ENCODE measurements at places on chromosomes 2 and 18.

DNA sequence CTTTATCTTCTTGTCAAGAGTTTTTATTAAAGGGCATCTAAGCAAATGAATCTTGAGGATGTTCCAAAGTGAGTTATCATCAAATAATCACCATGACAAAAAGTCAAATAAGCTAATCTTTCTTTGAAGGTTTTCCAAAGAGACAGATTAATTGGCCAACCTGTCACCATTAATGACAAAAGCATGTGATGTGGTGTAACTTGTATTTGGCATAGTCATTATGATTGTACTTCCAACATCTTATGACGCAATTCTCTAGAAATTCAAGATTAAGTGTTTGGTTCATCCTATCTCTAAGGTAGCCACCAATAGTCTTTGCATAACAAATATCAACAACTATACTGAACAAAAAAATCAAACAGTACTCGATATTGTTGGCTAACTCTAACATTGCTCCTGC is 28.6 kb downstream of the RBMS1 start:
- no peak for DNase-seq

GRCh38 chr2:209496586-209496982 is 72.7 kb downstream of the MAP2 start:
- DNase-seq = no peak

GRCh38 chr2:48397846-48398245 is 132.1 kb upstream of the STON1 start:
- no peak for DNase-seq

DNA sequence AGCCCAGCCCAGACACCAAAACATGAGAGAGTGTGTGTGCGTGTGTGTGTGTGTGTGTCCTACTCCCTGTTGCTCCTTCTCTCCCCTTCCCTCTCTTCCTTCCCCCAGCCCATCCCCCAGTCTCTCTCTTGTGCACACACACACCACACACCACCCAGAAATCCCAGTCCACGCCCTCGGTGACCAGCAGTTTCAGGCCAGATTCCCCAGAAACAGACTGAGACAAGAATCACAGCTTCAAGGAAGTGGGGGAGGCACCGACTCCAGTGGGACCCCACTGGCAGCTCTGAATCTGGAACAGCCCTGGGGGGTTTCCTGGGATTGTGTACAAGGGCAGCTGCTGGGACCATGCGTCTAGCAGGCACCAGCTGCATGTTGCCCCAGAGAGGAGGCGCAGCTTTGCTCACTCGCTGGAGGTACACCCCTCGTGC is 113.5 kb downstream of the NDUFA10 start:
- no peak for DNase-seq

DNA sequence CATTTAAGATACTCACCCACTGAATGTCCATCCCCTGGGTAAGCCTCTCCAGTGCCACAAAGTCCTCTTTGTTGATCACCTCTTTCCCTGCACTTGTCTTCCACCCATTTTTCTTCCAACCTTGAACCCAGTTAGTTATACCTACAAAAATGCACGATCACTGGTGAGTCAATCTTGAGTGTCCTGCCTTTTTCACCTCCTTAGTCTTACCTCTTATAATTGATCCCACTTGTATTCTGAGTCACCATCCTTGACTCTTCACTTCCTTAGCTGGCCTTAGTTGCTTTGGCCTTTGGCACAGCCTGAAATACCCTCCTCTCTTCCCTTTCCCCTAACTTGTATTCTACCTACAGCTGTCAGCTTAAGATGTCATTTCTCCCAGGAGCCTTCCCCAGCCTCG is 10.2 kb downstream of the RNASEH1 start:
- no peak for DNase-seq

- no peak for DNase-seq
These were observed 427.4 kb upstream of the SLC8A1 start for GRCh38 chr2:40879305-40879704.

DNA sequence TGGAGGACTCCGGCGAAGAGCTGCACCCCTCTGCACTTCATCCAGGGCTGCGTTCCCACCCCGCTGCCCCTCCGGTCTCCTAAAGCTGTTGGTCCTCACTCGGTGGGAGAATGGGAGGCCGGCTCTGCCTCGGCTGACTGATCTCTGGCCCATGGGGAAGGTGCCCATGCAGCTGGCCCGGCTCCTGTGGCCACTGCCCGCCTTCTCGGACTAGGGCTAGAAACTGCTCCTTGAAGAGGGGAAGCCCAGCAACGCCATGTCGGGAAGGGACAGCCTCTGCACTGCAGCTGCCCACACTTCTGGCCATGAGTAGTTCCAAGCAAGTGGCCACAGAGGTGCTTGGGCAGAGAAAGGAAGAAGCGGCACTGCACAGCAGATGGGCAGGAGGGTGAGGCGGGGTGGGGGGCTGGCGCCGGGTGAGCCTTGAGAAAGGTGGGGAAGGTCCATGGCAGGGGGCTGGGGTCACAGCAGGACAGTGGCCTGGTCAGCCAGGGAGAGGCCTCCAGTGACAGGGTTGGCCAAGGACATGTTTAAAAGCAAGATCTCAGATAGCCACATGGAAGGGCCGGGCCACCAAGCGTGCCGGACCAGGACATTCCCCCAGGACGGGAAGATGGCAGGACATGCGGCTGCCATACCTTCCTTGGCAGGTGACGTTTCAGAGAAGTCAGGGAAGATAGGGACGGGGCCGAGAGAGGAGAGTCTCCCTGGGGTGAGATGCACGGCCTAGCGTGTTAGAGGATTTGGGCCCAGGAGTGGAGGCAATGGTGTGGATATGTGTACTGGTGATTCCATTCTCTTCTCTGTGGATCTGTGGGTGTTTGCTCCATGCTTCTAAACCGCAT is 158.8 kb upstream of the HDAC4 start:
- DNase-seq = no peak

DNA sequence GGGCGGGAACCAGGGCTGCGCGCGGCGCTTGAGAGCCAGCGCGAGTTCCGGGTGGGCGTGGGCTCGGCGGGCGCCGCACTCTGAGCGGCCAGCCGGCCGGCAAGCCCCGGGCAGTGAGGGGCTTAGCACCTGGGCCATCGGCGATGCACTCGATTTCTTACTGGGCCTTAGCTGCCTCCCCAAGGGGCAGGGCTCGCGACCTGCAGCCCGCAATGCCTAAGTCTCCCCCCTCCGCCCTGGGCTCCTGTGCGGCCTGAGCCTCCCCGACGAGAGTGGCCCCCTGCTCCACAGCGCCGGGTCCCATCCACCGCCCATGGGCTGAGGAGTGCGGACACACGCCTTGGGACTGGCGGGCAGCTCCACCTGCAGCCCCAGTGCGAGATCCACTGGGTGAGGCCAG is 36.5 kb upstream of the MAP2 start:
- no peak for DNase-seq

GRCh38 chr2:88016960-88017779 is 823 bp upstream of the RNU2-63P start:
- DNase-seq = no peak

DNA sequence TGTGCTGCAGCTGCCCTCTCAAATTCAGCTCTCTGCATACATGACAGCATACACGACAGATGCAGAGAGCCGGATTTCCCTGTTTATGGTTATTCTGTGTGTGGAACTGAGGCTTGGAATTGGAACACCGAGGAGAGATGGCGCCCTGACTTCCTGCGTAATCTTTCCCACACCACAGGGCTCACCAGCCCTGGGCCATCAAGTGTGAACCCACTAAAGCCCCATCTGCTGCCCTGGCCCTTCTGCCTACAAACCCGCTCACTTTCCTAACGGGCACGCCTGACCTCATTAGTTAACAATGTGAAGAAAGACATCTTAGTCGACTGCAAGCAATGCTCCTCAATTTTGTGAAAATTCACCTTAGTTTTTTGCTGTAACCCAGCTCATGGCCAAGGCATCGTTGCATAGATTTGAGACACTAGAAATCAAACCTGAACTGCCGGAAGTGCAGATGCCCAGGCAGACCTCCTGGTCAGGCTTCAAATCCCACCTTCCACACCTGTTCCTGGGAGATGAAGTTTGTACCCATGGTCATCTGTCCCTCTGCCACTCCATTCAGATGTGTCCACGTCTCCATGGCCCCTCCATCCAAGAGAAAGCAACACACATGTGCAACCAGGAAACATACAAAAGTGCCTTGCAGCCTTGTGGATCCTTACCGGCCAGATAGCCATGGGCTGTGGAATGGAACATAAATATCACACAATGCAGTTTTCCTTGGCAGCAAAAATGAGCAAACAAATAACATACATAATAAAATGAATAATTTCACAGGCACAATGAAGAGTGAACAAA is 5.0 kb upstream of the CIDEA start:
- no peak for DNase-seq

GRCh38 chr2:105473011-105473410 is 74.2 kb upstream of the FHL2 start:
- no peak for DNase-seq
